ENCODE measurements at places on chromosomes 16 and 17. TPM values are rescaled to one million over a fixed set of nuclear protein-coding genes. Genes with fewer than 3 reads are reported as not detected.

- H3K4me3 ChIP-seq, result no peak overlapping the region
- peaks cover 2% of the 10 kb centered on the region for H3K27me3 ChIP-seq
- H3K4me1 ChIP-seq, result no peaks in the 10 kb centered on the region
Observed at GRCh38 chr16:71347146-71347545, 11.4 kb upstream of the CALB2 start.

DNA sequence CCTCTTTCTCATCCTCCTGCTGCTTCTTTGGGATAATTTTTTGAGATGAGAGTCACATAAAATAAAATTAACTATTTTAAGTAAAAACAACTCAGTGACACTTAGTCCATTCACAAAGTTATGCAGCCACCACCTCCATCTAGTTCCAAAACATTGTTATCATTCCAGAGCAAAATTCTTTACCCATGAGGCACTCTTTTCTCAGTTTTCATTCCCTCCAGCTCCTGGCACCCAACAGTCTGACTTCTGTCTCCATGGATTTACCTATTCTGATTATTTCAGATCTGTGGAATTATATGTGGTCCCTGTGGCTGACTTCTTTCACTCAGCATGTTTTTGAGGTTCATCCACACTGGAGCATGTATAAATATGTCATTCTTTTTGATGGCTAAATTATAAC lies 239.9 kb upstream of the DYNLRB2 start:
- no peak for DNase-seq
- H3K36me3 ChIP-seq, result no peaks in the 10 kb centered on the region
- H3K27me3 ChIP-seq, result peaks cover 4% of the 10 kb centered on the region
- no peak overlapping the region for H3K27ac ChIP-seq
- no peaks in the 10 kb centered on the region for H3K4me1 ChIP-seq

The DHRS7C gene
- total RNA-seq, result not detected

The ZNF200 gene
- total RNA-seq, result 11.5 TPM
